ENCODE measurements at places on chromosomes 6 and 20.

DNA sequence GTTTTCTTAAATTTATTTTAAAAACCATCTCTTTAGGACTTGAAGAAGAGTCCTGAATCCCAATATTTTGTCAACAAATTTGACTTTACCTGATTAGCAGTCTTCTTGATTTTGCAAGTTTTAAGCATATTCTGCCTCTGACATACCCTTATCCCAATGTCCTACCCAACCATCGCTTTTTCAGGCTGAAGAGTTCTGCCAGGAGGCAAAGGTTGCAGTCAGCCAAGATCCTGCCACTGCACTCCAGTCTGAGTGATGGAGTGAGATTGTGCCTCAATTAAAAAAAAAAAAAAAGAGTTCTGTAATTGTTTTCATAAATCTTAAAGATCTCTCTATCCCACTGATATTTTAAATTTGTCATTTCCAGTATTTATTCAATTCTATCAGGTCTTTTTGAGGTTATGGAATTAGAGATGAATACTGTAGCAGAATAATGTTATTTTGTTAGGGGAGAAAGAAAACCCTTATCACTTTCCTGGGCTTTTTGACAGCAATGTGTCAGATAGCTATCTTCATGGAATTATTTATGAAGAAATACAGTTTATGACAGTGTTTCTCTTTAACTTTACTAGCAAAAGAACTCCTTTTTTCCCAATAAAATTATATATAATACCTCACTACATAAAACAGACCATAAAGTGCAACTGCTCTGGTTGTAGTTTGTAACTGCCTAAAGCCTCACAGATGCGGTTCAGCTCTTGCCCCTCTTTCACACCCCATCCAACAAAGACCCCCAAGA lies 78.2 kb downstream of the IBTK start:
- DNase-seq, result no peak

GRCh38 chr6:45657226-45657625 lies 279.5 kb upstream of the SUPT3H start:
- no peak for DNase-seq

DNA sequence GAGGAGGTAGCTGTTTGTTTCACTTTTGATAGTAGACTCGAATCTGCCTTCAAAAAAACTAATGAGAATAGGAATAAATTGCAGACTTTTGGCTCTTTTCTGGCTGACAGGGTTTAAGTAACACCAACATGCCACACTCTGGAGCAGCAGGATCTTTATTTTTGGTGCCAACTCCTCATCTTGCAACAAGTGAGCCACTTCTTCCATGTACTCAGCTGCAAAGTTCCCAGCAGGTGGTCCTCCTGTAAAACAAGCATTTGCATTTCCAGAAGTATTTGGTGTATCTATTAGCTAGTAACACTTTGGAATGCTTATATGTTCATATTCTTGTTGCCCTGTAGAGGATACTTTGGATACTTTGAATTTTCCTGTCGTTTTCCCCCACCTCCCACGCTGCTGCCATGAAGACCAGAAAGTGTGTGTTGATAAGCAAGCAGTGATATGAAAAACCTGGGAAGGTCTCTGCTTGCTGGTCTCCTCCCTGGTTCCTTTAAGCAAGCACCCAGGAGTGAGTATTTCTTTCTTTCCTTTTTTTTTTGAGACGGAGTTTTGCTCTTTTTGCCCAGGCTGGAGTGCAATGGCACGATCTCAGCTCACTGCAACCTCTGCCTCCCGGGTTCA lies 1.0 kb downstream of the ARMH2 start:
- DNase-seq, result no peak

DNA sequence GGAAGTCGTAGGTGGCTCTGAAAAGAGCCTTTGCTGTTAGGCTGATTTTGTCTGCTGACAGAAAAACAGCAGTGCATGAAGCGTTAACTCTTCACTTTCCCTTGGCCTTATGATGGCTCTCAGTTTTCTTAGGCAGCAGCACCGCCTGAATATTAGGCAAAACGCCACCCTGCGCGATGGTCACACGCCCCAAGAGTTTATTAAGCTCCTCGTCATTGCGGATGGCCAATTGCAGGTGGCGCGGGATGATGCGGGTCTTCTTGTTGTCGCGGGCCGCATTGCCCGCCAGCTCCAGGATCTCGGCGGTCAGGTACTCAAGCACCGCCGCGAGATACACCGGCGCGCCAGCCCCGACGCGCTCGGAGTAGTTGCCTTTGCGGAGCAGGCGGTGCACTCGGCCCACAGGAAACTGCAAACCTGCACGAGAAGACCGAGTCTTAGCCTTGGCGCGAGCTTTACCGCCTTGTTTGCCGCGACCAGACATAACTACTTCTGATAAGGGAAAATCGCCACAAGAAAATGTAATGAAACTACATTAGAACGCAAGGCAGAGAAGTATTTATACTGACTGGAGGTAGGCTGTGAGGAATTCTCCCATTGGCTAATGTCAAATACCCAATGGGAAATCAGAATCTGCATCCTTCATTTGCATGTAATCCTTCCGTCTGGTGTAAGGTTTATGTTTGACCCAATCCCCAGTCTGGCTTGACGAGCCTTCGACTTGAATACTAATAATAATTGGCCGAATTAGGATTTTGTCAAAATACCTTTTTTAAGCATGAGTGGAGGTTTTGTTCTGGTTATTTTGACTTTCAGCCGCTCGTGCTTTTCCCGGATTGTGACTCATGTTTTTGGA lies 53.9 kb upstream of the HFE start:
- DNase-seq, result peak; percentile 84

DNA sequence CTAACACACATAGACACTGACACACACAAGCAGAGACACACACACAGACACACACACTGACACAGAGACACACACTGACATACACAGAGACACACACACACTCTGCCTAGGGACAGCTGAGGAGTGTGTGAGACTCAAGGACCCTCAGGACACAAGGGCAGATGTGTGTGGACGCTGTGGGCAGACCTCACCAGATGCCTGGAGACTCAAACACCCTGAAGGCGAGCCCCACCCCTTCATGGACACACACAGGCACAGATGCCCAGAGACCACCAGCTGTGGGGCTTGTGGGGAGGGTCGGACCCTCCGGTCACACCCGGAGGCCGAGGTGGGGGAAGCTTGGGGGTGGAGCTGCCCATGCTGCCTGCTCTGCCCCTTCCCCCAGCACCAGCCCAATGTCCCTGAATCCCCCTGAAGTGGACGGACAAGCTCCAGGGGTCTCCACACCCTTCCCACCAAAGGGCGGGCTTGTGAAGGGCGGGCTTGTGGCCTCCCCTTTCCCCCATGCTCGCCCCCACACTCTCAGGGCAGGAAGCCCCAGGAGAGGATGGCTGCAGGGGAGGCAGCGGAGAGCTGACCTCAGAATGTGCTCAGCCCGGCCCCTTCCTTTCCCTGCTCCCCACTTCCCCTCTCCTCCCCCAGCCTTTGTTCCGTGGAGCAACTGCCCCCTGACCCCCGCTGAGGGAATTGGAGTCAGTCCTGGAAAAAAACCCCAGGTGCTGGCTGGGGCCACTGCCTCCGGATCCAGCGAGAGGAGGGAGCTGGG lies 13.9 kb upstream of the ABHD16B start:
- no peak for DNase-seq

DNA sequence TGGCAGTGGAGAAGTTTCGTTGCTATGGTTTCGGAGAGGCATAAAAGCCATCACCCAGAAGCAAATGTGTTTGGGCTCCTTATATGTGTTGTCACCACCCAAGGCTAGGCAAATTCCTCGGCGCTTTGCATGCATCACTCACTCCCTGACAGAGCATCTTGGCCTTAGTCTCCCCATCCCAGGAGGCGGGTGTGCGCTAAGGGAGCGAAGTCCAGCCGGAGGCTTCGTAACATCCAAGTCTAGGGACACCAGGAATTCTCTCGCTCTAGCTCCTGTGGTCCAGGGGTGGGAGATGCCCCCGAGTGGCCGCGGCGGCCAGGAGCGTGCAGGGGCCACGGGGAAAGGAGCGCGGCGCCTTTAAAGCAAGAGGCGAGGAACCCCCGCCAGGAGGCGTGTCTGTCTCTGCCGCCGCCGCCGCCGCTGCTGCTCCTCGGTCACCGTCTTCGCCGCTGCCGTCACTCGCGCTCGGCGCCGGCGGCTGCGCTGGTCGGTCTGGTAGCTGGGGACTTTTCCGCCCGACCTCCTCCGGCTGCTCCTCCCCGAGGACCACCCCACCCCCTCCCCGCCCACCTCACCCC lies at the start of gene GRIK2:
TSS of gene GRIK2 (plus strand) at position 458 of the 578 bp plus-strand sequence.
- DNase-seq, result no peak

DNA sequence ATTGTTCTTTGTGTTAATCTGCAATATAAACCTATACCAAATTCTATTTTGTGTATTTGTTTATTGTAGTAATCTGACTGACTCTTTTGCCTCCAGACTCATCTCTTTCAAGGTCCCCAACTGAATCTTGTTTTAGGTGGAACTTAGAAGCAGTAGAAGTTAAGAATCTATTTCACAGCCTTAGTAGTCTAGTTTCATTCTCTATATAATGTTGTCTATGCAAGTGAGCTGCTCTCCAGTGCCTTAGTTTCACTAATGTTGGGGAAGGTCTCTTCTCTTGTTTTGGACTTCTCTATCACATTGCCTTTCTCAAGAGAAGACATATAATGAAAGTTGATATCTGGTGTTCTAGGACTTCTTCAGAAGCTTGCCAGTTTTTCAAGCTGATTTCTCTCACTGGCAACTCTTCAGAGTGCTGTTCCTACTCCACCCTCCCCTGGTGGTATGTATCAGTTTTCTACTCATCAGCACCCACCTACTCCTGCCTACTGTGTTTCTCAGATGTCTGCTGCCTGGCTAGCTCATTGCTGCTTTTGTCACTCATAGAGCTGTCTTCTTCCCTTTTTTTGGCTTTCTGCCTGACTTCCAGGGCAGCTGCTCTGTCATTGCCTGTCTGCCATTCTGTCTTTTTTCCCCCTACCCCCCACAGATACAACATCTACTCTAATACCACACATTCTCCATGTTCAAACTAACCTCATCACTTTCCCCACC lies 82.1 kb downstream of the PTPRA start:
- no peak for DNase-seq

DNA sequence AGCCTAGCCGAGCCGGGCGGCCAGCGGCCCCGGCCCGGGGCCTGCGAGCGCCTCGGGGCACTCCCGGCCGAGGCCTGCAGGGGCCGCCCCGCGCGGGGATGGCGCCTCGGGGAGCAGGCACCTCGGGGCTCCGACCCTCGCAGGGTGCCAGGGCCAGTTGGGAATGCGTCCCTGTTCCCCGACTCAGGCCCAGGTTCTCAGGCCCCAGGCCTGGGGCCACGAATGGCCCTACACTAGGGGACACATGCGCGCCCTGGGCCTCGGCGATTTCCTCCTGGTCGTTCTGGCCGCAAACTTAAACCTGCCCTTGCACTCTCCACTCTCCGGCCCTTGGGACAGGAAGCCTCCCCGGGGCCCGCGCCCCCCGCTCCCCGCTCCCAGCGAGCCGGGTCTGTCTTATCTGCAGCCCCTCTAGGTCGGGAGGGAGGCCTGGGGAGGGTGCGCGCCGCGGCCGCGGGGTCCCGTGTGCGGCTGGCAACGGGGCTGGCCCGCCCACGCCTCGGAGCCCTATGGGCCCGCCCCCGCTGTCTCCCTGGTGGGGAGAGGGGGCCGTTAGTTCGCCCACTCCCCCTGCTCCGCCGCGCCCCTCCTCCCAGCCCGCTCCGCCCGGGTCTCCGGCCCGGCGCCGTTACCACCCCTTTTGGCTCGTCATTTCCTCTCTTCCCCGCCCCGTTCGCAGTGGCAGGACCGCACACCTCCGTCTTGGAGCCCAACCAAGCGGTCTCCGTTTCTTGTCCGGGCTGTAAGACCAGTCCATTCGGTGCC lies 611 bp downstream of the NFYA start:
- peak; percentile 93 for DNase-seq

- no peak for DNase-seq
Measured at GRCh38 chr20:23020230-23021018, 14.7 kb upstream of the SSTR4 start.

GRCh38 chr6:88115307-88115706 lies 50.8 kb downstream of the CNR1 start:
- no peak for DNase-seq

DNA sequence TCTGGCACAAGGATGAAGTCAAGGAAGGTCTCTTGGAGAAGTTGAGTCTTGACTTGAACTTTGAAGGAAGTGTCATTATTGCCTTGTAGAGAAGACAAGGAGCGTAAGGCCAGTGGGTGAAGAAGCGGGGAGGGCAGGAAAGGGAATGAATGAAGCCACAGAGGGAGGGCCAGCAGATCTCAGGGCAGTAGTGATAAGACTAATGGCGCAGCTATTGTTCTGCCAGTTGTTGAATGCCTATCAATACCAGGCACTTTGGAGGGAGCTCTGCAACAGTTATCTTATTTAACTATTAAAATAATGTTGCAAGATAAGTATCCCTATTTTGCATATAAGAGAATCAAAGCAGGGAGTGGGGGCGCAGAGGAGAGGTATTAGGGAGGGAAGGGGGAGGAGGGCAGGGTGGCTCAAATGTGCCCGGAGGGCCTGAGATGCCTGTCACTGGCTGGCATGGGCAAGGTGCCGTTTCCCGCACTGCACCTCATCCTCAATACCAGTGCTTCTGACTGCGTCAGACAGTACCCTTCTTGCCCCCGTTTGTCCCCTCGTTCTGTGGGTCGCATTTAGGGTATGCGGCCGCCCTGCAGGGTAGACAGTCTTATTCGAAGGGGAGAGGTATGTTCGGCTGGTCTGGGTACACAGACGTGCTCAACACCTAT lies 109.8 kb downstream of the ZDHHC14 start:
- DNase-seq, result no peak

GRCh38 chr6:128280960-128281359 lies 239.4 kb downstream of the PTPRK start:
- DNase-seq, result no peak

GRCh38 chr6:149990212-149990660 lies 26.5 kb downstream of the ULBP1 start:
- no peak for DNase-seq

DNA sequence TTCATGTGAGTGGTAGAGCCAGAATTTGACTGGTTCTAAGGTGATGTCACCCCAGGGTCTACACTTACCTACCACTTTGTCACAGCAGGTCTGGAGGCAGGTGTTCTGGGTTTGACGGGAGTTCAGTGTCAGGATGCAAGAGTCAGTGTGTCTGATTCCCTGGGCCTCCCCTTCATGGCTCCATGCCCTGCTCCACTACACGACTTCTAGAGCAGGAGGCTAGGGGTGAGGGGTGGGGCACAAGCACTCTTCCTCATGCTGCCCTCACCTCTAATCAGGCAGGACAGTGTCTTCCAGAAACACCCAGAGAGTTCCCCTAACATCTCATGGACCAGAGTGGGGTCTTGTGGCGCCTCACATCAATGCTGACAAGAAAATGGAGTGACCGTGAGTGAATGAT lies 118.2 kb downstream of the CDC5L start:
- DNase-seq, result no peak

GRCh38 chr6:43282636-43283513 lies 15.2 kb upstream of the SLC22A7 start:
- DNase-seq, result no peak

GRCh38 chr6:15427331-15428070 lies 181.6 kb downstream of the JARID2 start:
- DNase-seq, result no peak

GRCh38 chr6:166543603-166544295 lies 42.7 kb downstream of the RAMACL start:
- no peak for DNase-seq

GRCh38 chr6:157912326-157912725 lies 69.3 kb upstream of the SYNJ2 start:
- no peak for DNase-seq

All from DND-41 (cell line).